ENCODE measurements at places on chromosomes 5 and 9. TPM values are rescaled to one million over a fixed set of nuclear protein-coding genes. Genes with fewer than 3 reads are reported as not detected.

GRCh38 chr9:137383081-137383783 is 39.7 kb downstream of the EXD3 start:
- no peak for DNase-seq

DNA sequence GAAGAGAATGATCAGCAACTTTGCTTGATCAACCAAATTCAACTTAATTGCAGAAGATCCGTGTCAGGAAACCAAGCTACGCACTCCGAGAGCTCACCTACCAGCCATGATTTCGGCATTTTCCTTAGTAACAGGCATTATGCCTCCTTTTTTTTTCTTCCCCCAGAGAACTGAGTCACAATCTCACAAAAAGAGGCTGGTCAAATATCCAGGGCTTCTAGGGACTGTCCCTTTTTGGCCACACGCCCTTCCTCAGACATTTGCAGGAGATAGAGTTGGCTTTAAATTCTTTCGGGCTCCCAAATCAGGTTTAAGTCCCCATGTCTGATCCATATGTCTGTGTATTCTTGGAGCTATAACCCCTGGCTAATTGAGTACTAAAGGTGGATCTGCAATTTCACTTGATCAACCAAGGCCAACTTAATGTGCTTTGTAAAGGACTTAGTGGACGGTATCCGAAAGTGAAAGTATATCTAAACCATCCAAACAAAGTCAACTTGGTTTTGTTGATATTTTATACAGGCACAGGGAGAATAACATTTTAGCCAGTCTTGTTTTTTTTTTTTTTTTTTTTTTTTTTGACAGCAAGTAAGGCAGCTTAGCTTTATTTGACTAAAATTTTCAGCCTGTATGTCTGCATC is 100.8 kb upstream of the TBCA start:
- DNase-seq, result no peak

- no peak for DNase-seq
Observed at GRCh38 chr9:5073701-5074100, 88.6 kb downstream of the JAK2 start.

DNA sequence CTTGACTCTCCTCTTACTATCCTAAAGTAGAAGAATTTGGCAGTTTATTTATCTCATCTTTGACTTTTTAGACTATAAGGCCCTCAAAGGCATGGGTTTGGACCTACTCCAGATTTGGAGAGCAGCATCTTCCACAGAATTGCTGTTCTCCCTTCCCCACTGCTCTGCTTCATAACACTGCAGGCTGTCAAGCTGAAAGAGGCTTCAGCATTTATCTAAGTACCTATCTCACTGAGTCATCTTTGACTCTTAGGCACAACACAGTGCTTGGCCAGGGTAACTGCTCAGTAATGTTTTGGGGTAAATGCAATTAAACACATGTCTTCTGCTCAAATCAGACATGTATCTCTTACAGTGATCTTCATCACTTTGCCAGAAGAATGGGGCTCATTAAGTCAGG is 60.6 kb downstream of the GRIN3A start:
- DNase-seq, result no peak

DNA sequence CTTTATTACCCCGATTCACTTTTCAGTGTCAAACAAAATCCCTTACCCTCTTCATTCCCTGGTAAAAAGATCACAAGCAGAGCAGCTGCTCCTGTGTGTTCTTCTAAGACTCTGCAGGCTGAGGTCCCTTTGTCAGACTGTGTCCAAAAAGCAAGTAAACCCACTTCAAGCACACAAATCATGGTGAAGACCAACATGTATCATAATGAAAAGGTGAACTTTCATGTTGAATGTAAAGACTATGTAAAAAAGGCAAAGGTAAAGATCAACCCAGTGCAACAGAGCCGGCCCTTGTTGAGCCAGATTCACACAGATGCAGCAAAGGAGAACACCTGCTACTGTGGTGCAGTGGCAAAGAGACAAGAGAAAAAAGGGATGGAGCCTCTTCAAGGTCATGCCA is 34.5 kb downstream of the CREBRF start:
- DNase-seq, result no peak

GRCh38 chr5:176350416-176350815 is 11.1 kb downstream of the KIAA1191 start:
- no peak for DNase-seq

DNA sequence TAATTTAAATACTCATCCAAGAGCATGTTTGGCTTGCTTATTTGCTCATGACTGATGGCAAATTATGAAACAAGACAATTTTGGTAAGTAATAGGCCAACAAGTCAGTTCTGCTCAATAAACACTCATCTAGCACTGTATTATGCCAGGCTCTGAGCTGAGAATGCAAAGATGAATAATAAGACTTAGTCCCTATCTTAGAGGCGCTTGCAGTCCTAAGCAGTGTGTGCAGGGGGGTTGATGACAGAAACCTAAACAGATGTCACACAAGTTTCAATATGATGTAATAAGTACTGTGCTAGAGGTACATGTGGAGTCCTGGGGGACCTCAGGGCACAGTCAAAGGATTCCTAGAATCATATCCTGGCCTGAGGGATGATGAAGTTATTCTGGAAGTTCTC is 287.6 kb upstream of the ADRA1B start:
- no peak for DNase-seq

GRCh38 chr5:100902440-100903038 is 543 bp downstream of the ST8SIA4 start:
- no peak for DNase-seq

DNA sequence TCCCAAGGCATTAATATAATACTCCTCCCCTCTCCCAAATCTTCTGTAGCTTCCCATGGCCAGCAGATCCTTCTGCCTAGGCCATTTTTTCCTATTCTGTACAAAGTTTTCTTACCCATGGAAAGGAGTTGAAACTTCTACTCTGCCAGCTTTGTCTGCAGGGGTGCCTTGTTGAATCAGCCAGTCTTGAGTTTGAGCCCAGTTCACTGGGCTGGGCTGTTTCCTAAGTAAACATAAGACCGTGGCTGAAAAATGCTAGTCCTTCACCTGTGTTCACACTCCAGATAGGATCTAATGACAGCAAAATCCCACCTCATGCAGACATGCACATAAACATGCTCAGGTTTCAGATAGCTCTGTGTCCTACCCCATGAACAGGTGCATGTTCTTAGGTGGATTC is 10.4 kb downstream of the TEX48 start:
- DNase-seq, result peak; percentile 64

Gene LCN10
- not detected for total RNA-seq

Gene IFNA2
- total RNA-seq, result not detected

Gene BTNL8
- total RNA-seq, result not detected

Data from MG63 (cell line).